Fibroblast of skin of abdomen (primary cell): ENCODE measurements at places on chromosomes 6 and 20.
A peak's percentile ranks its signal among the peaks of the same experiment; 100 is the strongest.

DNA sequence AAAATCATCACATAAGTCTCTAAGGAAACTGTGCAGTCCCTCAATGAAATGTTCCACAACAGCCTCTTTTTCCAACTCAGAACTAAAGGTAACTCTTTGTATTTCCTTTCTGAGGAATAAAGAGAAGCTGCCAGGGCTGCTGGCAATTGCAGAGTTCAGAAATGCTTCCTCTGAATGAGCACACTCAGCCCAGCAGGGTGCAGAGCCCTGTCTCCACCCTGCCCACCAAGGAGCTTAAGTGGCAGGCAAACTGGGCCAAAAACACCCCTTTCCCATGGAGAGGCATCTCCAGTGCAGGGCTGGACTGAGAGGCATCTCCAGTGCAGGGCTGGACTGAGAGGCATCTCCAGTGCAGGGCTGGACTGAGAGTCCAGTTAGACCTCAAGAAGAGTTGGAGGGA lies 255.4 kb downstream of the GMPR start:
- DNase-seq: no peak

DNA sequence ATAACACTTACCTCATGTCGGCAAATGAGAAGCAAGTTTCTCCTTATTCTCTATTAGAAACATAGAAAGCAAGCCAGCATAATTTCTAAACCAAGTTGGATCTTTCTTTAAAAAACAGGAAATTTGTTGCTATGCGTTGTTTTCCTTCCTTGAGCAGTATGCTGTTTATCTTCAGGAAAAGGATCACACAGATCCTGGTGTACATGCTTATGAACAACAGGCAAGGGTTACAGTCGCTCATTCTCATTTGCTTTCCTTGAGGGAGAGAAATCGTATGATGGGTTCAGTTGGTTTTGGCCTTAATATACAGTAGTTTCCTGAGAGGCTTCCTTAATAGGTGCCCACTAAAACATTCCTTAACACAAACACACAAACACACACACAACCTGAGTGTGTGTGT lies 118.8 kb downstream of the FYN start:
- no peak for DNase-seq

DNA sequence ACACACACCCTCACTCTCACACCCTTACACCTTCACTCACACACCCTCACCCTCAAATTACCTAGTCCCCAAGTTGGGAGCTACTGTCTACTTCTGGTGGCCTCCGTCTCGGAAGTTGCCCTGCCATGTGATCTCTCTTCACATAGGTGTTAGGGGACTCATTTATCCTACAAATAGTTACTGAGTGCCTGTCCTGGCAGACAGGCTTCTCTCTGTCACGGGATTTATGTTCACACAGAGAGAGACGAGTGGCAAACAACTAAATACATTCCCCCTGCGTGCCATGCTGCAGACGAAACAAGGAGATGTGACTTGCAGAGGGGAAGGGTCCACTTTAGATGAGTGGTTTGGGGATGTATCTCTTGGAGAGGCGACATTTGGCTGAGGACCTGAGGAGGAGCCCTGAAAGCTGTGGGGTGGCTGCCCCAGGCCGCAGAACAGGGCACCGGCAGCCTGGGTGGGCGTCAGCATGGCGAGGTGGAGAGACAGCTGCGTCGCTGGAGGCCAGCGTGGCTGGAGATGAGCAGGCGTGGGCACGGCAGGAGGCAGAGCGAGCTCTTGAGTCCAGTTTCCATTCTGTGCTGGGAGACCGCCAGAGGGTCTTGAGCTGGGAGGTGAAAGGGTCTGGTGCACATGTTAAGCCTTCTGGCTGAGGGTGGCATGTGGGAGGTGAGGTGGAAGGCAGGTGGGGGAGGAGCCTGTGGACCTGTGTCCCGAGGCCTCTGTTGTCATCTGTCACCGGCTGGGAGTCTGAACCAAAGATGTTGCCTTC lies 17.2 kb downstream of the DYNLT1 start:
- no peak for DNase-seq

GRCh38 chr6:97621111-97621510 lies 338.1 kb upstream of the MMS22L start:
- no peak for DNase-seq

DNA sequence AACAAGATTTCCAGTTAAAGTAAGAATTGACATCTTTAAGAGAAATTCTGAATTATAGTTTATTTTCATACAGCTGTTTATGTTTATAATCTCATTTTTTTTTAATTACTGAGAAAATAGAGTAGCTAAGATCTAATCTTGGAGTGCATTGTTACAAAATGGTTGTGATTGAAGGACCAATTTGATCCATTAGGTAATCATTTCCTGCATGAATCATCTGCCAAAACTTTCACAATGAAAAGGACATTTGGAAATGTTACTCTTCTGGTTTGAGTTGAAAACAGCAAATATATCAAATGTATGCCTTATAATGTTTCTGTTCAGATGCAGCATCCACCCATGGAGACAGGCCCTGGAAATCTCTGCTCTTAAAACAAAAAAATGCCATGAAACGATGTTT lies 19.0 kb downstream of the TUBB2A start:
- DNase-seq: peak; percentile 43

GRCh38 chr20:48154040-48154765 lies 368.9 kb upstream of the SULF2 start:
- no peak for DNase-seq

GRCh38 chr6:163529605-163530004 lies 115.1 kb downstream of the QKI start:
- DNase-seq: peak; percentile 95

DNA sequence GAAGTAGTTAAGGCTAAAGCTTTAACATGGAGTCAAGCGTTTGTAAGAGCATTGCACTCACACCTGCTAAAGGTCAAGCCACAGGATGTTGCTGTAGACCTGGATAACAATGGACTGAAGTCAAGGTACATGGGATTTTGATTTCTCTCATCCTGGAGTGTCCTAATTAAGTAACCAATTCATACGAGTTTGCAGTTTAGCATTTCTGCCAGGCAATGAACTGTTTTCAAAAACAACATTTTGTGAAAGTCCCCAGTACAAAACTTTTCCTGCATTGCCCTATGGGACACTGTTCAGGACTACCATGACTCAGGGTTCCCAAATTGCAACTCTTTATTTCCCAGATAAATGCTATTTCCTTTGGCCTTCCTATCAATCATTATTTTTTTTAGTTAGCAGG lies 17.4 kb upstream of the SIRPB1 start:
- DNase-seq: no peak

DNA sequence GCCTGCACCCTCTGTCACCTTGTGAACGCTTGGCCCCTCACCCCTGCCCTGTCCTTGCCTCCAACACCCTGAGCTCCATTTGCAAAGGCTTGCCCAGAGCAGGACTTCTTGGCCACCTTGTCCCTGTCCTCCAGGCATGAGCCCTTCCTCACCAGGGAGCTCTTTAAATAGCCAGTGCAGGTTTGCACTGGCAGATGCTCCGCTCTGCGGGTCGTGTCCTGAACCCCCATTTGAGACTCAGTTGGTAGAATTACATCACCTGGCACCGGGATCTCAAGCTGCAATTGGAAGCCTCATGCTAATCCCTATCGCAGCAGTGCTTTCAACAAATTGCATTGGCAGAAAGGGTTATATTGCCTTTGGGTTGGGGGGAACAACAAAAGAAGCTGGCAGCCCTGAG lies 85.9 kb downstream of the TRMT6 start:
- no peak for DNase-seq

- peak; percentile 41 for DNase-seq
These were observed 1235.5 kb upstream of the CITED2 start for GRCh38 chr6:140609956-140610355.
